ENCODE measurements at places on chromosomes 3 and 15.

- DNase-seq, result no peak
Measured at GRCh38 chr15:76929011-76929760, 2.4 kb upstream of the RCN2 start.

DNA sequence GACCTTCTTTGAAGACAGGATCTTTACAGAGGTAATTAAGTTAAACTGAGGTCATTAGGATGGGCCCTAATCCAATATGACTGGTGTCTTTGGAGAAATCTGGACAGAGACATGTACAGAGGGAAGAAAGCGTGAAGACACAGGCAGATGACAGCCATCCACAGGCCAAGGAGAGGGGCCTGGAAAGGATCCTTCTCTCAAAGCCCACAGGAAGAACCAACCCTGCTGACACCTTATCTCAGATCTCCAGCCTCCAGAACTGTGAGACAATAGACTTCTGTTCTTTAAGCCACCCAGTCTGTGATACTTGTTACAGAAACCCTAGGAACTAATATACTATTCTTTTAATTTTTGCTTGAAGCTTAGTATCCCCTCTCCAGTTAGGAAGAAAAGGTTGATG is 74.2 kb downstream of the WDR76 start:
- no peak for DNase-seq

DNA sequence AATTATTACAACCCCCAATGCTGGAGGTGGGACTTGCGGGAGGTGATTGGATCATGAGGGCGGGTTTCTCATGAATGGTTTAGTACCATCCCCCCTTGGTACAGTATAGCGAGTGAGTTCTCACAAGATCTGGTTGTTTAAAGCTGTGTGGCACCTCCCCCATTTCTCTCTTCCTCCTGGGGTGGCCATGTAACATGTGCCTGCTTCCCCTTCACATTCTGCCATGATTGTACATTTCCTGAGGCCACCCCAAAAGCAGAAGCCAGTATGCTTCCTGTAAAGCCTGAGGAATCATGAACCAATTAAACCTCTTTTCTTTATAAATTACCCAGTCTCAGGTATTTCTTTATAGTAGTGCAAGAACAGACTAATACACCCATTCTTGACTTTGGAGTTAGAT is 20.3 kb upstream of the PROK2 start:
- no peak for DNase-seq

DNA sequence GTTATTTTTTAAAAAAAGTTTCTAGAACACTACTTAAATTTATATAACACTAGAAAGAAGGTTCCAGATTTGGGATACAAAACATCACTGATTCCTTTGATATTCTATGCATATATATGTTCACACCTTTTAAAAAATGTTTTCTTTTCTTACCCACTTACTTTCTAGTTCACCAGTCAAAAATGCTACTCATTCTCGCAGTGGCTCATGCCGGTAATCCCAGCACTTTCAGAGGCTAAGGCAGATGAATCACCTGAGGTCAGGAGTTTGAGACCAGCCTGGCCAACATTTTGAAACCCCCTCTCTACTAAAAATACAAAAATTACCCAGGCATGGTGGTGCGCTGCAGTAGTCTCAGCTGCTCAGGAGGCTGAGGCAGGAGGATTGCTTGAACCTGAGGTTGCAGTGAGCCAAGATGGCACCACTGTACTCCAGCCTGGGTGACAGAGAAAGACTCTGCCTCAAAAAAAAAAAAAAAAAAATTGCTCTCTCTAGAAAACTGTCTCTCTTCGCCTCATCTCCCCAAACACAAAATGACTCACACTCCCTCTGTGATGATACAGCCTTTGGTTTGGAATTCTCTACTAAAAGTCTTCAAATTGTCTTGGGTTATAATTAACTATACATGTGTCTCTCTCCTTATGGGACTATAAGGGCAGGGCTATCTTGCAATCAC is 52.6 kb upstream of the TGFBR2 start:
- DNase-seq, result no peak

DNA sequence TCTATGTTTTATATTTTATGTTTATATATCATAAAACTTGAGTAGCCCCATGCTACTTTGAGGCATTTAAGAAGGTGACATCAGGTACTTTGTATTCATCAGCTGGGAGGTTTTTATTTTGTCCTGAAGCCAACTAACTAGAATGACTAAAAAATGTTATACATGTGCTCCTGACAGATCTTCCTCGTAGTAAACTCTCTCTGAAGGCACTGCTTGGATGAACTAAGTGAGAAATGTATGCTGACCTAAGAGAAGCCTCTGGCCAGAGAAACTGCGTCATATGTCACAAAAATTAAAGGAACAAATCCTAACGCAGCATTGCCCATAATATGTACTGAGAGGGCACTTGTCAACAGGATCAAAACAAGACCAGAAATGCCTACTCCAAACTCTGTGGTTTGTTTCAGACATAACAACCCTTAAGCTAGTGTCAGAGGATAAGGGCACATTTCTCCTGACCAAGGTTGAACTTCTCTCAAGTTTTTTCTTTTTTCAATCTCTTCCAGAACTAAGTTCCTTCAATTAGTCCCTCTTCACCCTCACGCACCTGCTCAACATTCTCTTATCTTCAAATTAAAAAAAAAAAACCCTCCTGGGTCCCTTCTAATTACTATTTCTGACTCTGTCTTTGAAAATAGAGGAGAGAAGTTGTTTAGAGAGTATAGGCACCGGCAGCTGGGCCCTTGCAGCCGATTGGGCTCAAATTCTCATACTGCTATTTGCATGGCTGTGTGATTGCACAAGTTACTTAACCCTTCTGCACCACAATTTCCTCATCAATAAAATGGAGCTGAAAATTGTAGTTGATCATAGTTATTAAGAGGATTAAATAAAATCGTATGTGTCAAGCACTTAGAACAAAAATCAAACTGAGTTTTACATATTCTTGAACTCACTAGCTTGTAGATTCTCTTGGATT is 159.0 kb downstream of the FRMD5 start:
- DNase-seq, result no peak

- DNase-seq, result no peak
Measured at GRCh38 chr3:37064747-37065146, 71.4 kb downstream of the MLH1 start.

DNA sequence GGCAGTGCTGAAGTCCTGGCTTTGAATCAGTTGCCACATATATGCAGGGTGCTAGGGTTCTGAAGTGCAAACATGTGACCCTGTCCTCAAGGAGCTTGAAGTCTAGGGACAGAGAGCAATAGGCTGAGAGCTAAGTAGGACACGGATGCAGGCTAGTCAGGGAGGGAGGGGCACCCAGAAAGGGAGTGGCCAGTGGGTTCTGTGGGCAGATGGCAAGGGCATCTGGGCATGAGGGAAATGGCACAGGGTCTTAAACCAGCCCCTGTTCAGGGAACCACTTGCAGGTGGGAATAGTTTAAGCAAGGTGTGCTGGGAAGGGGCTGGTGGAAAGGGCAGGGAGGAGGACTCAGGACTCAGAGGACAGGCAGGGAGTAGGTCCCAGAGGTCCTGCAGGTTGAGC is 46.4 kb upstream of the EPHB1 start:
- no peak for DNase-seq

GRCh38 chr15:92810418-92811138 is 89.5 kb upstream of the CHD2 start:
- DNase-seq, result no peak

DNA sequence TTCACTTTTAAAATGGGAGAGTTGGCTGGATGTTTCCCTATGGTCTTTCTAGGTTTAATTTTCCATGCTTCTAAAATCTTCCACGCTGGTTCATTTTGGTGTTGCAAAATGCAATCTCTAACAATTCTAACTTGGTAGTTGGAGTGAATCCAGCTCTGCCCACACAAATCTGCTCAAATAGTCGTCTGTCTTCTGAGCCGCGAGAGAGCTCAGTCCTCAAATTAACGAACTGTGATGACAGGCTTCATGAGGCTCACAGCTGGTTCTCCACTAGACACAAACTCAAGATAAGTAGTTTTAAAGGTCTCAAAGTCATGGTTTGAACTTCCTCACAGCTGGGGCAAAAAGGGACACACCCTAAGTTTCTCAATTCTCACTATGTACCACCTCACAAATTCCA is 178.6 kb upstream of the LYSMD4 start:
- DNase-seq, result no peak

DNA sequence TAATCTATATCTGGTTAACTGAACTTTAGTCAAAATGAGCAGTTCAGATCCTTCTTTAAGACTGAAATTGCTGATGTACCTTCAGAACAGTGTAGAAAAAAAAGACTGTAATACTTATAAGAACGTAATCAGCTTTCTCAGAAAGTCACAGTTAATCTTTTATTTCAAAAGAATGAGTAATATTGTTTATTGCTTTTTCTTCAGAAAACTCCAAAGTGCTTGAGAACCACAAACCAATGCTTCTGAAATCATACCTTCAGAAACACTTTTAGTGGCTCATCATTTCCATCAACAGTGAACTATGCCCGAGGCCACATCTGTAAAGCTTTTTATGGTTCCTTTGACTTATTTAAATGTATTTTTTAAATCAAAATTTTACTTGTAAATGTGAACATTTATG is 33.3 kb upstream of the CLASP2 start:
- DNase-seq, result no peak

DNA sequence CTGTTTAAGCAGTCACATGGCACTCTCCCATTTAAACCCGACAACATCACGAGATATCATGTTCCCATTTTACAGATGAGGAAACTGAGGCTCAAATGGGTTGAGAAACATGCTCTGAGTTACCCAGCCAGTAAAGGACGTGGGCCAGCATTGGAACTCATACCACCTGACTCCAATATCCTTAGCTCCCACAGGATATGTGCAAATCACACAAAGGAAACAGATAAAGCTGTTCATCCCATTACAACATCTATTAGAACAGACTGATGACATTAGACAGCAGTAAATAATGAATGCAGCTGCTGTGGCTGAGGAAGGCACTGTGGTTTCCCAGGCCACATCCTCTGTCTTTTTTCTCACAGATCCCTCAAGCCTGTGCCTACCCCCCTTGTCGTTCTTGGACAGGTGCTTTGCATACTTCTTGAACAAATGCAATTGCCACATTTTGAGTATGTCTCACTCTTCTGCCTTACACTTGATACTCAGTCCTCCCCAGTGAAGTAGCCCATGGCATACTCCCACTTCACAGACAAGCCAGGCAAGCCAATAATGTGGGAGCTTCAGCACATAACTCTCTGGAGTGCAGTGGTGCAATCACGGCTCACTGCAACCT is 17.7 kb downstream of the FRMD4B start:
- no peak for DNase-seq

GRCh38 chr3:158747417-158747816 is 15.2 kb upstream of the RARRES1 start:
- DNase-seq, result no peak

- no peak for DNase-seq
Measured at GRCh38 chr3:113269661-113270060, 58.3 kb downstream of the BOC start.

- no peak for DNase-seq
Measured at GRCh38 chr15:66423149-66423548, 36.4 kb downstream of the MAP2K1 start.

GRCh38 chr3:106204160-106204868 is 335.5 kb upstream of the CBLB start:
- no peak for DNase-seq

DNA sequence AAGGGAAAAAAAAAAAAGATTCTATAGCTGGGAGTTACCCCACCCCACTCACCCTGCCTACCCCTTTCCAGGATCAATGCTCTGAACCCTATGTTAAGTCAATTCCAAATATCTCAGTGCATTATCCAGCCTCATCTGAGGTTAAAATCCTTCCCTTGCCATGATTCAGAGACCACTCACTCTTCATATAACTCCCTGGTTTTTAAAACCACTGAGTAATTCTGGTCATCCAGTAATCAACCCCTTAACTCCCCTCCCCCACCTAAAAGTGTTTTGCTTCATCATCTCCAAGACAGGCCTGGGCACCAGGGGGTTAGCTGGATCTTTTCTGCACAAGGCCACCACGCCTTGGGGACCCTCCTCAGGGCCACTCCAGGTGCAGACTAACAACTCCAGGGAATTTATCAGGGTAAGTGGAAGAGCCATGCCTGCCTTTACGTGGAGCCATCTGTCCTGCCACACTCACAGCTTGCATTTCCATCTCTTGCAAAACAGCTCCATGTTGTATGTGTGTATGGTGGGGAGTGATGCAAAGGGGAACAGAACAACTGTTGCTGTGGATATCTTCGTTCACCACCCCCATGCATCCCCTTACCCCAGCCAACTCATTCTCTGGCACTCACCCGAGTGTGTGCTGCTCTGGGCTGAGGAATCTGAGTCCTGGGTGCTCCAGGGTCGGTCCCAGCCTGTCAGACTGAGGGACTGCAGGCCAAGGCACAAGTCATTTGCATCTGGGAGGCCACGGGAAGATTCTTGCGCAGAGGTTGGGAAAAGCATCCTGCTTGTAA is 30.7 kb upstream of the RPS17 start:
- no peak for DNase-seq

DNA sequence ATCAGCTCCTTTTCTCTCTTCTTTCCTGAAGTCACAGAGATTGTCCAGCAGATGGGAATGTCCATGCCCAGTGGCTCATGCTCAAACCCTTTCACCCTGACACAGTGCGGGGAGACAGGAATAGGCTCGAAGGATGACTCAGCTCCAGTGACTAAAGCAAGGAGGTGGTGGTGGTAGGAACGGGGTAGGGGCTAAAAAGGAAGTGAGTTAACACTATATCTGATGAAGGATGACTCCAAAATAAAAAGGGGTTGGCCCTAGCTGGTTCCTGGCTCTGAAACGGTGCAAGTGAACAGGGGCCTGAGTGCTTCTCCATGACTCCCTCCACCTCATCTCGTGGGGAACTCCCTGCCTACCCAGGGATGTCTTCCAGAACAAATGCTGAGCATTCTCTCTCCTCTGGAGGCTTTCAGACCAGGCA is 167.4 kb upstream of the LPP start:
- DNase-seq, result no peak

Data from activated T-cell treated with anti-CD3 and anti-CD28 coated beads for 1 hour (primary cell).